Fibroblast of skin of right biceps (primary cell): ENCODE measurements at places on chromosomes 2 and 18.

DNA sequence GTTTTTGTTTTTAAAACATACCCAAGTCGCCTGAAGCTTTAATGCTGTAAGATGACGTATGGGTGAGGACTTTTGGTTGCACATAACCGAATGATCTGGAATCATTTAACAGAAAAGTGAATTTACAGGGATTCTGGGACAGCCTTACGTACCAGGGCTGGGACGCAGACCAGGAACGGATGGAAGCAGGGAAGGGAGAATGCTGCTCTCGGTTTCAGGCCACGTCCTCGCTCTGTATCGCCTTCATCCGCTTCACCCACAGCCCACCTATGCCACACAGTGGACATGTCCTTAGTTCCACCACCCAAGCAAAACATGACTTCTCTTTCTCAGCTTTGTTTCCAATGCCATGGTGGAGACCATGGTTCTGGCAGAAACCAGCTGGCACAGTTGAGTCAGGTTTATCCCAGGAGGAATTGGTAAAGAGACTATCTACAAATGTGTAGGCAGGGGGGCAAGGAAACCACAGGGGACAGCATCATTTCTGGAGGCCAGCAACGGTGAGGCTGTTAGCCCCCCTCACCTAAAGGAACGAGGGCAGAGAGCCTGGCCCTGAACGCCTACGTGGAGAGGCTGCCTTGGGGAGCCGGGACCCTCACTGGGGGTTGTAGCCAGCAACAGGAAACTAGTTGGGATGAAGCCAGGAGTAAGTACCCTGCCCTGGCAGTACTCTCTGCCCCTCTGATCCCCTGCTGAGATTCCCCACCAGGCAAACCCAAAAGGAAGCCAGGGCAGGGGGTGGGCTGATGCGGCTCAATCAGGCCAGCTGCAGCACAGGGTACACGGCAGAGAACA lies 132.5 kb downstream of the NDUFA10 start:
- DNase-seq: no peak

GRCh38 chr2:64005707-64006356 lies 13.4 kb downstream of the VPS54 start:
- DNase-seq: no peak

DNA sequence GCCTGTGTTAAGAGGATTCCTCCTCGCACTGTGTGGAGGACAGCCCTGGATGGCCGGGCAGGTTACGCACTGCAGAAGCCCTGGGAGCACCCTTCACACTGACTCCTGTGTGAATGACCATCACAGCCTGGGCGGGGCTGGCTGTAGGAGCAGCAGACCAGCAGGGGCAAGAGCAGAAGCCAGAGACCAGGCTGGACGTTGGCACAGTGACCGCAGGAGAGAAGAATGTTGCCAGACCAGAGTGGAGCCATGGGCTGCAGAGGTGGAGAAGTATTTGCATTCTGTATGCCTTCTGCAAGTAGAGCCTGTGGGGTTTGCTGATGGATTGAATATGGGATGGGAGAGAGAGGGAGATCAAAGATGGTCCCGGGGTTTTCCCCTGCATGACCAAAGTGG lies 23.1 kb downstream of the LRRFIP1 start:
- DNase-seq: no peak

DNA sequence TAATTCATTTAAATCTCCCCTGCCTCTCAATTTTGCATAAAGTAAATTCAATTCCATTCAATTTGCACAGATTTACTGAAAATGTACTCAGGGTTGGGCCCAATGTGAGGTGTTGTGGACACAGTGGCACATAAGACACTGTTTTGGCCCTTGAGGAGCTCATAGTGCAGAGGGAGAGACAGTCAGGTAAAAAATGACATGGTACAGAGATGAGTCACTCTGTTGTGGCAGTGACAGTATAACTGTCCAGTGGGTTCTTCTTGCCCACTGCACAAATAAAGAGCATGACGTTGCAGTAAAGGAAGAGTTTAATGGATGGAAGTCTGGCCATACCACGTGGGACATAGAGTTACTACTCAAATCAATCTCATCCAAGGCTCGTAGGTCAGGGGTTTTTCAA lies 400.3 kb upstream of the TRIB2 start:
- no peak for DNase-seq

- peak; percentile 98 for DNase-seq
Observed at GRCh38 chr2:37829202-37829601, 95.9 kb upstream of the RMDN2 start.
